ENCODE measurements at places on chromosomes 7 and 10.

- DNase-seq = no peak
Measured at GRCh38 chr7:73452999-73453635, 19.5 kb downstream of the FZD9 start.

DNA sequence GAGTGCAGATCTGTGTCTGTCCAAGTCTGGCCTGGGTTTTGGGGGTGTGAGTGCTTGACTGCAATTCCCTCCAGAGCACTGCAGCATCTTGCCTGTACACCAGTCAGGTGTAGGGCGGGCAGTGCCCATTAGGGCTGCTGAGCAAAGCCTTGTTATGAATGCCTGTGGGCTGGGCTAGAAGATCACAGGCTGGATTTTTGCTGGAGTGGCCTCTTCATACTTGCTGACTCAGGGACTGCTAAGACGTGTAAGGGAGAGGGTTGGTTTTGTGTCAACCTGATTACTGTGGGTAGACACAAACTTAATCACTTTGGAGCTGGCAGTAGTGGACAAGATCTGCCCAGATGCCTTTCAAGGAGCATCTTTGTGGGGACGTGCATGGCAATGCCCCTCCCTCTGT is 29.6 kb downstream of the DMBT1 start:
- DNase-seq = no peak

GRCh38 chr7:156386097-156386496 is 254.5 kb upstream of the RNF32 start:
- DNase-seq = no peak

GRCh38 chr7:128033246-128033645 is 2.0 kb upstream of the LRRC4 start:
- DNase-seq = no peak

- DNase-seq = no peak
Measured at GRCh38 chr7:7564323-7564780, 2.3 kb upstream of the MIOS start.

GRCh38 chr7:39464350-39465054 is 101.7 kb upstream of the YAE1 start:
- no peak for DNase-seq

DNA sequence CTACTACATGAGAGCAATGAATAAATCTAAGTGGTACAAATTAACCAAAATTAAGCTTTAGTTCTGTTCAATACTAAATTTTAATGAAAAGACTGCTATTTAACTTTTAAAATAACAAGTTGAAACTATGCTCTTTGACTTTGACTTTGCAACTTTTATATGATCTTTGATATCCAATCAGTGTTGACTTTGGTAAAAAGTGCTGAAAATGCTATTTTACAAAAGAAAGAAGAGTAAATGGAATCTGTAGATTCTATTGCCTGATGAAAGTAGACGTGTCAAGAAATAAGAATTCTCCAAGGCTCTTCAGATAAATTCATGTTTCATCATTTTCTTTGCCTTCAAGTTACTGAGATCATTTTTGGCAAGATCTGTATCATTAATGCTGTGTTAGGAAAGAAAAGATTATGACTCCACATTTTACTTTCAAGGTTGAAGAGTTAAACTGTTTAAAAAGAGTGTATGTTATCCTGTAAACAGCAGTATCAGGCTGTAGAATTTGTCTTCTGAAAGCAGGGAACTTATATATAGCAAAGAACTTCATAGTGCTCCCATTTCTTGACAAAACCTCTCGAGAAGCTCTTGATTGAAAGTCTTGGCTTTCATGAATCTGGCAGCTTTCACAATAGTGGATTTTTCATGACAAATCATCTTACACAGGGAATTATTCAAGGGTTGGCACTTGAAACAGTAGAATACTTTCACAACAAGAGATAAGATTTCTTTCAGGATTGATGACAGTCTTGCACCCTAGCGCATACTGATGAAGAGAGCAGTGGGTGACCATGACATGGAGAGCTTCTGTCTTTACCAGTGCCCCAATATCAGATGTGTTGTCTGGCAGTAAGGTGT is 72.1 kb downstream of the PTEN start:
- no peak for DNase-seq

DNA sequence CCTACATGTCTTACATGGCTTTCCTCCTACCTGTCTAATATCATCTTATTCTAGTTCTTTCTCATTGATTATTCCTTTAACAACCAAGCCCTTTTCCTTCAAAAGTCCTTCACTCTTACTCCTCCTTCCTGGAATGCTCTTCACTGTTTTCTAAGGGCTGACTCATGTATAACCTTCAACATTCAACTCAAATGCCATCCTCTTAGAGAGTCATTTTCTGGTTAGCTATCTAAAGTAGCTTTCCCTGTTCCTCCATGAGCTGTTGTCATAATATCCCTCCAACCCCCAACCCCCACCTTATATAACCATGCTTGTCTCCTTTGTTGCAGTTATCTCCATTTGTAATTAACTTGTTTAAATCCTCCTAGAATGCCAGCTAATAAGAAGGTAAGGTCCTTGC is 286.8 kb downstream of the ADK start:
- DNase-seq = no peak

GRCh38 chr10:126128581-126128980 is 232.2 kb downstream of the FANK1 start:
- no peak for DNase-seq

- no peak for DNase-seq
Measured at GRCh38 chr7:109387530-109387929, 817.9 kb downstream of the DNAJB9 start.

GRCh38 chr7:137882261-137882668 is 35.5 kb upstream of the DGKI start:
- DNase-seq = no peak

DNA sequence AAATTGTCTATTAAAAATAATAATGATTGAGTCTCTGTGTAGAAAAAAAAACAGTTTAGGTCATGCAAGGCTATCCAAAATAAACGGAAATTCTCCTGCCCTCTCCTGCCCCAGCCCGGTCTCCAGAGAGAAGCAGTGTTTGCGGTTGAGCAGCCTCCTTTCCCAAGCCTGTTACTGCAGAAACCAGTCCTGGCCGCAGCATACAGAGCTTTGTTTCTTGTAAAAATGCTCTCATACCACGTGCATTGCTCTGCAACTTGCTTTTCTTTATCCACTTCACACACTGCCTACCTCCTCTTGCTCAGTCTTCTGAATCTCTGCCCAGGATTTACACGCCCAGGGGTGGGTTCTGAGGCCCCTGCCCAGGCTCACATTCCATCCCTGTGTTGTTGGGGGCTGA is 34.4 kb upstream of the CUL1 start:
- DNase-seq = peak; percentile 12

DNA sequence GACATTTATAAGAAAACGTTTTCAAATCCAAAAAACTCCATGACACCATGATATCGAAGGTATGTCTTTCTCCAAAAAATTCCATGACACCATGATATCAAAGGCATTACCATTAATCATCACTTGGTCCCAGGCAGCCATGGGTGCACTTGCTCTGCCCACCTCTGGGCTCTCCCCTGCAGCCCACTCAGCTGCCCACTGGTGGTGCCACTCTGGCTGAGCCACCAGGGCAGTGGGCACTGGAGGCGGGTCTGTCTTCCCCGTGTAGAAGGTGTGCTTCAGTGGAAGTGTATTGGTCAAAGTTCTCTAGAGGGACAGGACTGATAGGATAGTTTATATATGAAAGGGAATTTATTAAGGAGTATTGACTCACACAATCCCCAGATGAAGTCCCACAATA is 240.4 kb downstream of the KLF6 start:
- DNase-seq = no peak

- peak; percentile 8 for DNase-seq
Measured at GRCh38 chr10:132841615-132841975, 55.6 kb upstream of the NKX6-2 start.

DNA sequence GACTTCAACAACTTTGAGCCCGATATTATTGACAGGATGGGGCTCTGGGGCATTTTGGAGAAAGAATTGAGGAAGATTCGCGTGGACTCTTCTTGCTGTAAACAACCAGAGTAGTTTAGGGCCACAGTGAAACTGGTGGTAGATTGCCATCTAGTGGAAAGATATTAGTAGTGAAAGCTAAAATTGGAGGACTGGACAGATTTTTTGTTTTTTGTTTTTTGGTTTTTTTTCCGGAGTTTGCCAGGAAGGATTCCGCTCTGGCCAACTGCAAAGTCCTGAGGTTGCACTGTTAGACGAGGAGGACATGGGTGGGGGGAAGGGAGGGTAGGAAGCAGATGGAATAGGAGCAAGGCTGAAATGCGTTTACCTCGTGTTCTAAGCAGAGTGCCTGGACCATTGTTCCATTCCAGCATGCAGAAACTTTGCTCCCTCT is 11.7 kb downstream of the NOBOX start:
- no peak for DNase-seq

DNA sequence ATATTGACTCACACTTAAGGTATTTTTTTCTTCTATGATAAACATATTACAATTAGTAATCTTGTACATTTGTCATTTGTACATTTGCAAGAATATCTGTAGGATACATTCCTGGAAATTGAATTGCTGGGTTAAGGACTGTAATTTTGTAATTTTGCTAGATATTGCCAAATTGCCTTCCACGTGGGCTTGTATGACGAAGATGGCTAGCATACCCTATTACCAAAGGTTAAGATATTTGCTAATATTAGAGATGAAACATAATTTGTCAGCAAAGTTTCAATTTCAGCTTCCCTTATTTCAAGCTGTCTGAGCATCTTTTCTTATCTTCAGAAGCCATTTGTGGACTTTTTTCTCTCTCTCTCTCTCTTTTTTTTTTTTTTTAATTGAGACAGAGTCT is 1.0 kb upstream of the LYZL2 start:
- no peak for DNase-seq

DNA sequence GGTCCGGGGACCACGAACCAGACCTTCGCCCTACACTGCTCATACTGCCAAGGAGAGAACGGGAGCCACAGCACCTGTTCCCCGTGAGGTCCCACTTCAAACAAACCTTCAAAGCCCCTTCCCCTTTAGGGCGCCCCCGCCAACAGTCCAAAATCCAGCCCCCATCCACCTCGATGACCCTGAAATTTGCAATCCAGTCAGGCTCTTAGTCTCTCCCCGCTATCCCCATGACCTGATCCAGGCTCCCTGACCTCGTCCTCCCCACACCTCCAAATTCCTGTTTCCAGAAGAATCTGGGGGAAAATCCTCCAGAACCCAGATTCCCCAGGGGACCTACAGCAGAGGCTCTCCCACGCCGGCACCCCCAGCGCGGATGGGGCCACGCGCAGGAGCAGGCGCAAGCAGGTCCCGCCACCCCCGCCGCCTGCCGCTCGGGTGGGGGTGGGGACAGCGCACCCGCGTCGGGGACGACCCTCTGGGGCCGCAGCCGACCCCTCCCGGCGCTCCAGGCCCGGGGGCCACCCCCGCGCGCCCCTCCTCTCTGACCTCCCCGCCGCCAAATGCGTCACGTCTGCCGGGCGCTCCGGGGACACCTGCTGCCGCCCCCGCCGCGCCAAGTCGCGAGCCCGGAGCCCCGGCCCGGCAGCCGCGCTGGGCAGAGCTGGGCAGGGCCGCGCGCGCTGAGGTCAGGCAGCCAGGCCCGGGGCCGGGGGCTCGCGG is 753 bp downstream of the CAMK2B start:
- DNase-seq = no peak

- no peak for DNase-seq
Measured at GRCh38 chr7:102874966-102875365, 37.8 kb upstream of the LRRC17 start.

DNA sequence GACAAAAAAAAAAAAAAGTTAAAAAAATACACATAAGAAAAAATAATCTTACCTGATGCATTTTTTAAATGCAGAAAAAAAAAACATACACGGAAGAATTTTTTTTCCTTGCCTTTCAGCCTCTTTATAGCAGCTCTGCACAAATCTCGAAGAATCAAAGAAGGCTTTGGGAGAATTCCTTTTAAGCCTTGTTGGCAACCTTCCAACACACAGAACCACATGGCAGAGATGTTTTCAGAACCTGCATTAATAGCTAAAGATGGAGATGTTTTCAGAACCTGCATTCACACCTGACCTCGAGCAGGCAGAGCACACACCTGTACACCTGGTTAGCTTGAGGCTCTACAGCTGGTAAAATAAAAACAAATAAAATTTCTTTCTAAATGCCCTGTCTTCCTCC is 65.6 kb downstream of the DOCK4 start:
- no peak for DNase-seq

DNA sequence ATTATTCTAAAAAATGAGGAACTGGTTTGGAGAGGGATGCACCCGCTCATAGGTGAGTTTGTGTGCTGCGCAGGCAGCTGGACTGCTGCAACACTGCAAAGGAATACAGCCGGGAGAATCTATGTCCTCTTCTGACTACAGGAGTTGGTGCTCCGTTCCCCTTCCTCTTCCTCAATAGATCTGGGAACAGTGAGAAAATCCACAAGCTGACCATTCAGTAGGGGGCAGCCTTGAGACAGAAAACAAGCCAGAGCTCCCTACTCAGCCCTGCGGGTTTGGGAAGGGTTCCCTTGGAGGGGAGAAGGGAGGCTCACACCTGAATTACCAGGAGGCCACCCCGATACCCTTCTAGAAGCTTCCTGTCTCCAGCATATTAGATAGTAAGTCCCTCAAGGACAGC is 87.3 kb upstream of the FOXI2 start:
- no peak for DNase-seq

GRCh38 chr7:44505595-44505994 is 15.1 kb upstream of the NUDCD3 start:
- no peak for DNase-seq

GRCh38 chr7:97479740-97480290 is 252.1 kb upstream of the TAC1 start:
- no peak for DNase-seq

- no peak for DNase-seq
Measured at GRCh38 chr10:131048606-131049005, 262.9 kb downstream of the TCERG1L start.

DNA sequence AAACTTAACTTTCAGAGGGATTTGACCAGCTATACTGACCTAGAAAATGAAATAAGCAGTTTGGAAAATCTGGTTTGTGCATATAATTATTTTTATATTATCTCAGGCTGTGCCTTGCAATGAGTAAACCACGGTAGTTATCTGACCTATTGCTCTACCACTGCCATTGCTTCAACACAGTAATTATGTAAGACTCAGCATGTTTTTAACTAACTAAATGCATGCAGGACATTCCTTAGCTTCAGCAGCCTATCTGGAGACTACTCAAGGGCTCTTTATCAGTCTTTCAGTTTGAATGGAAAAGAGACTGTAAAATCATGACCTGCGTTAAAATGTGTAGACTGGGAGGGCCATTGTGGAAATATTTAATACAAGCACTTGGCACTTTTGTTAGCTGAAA is 22.5 kb downstream of the CHN2 start:
- DNase-seq = no peak

- DNase-seq = no peak
Measured at GRCh38 chr7:52842202-52842900, 193.1 kb upstream of the POM121L12 start.

- DNase-seq = no peak
Measured at GRCh38 chr10:93604146-93604545, 3.1 kb upstream of the RBP4 start.

- no peak for DNase-seq
Measured at GRCh38 chr10:2019281-2019680, 282.0 kb upstream of the ADARB2 start.

GRCh38 chr7:27745064-27745583 is 5.2 kb downstream of the TAX1BP1 start:
- DNase-seq = no peak

- DNase-seq = no peak
Measured at GRCh38 chr10:93947055-93947454, 46.7 kb upstream of the PLCE1 start.

Measured in dorsolateral prefrontal cortex (tissue), 122 donors.